ENCODE measurements at places on chromosomes 4 and X.

GRCh38 chr4:152723236-152723635, 43.4 kb upstream of the TMEM154 start:
- DNase-seq: no peak

- DNase-seq: no peak
These were observed 24.8 kb downstream of the SLC2A9 start for GRCh38 chr4:9996319-9997110.

GRCh38 chrX:133215017-133215416, 3.1 kb downstream of the TFDP3 start:
- no peak for DNase-seq

- no peak for DNase-seq
These were observed 312.2 kb upstream of the DIAPH2 start for GRCh38 chrX:96372313-96373046.

Data from upper lobe of left lung (tissue), 6 donors.